Stimulated activated CD4-positive, alpha-beta T cell treated with anti-CD3 and anti-CD28 coated beads, Interleukin-4, amount 100 ng/mL, for 24 hours (primary cell): ENCODE measurements at places on chromosomes 1 and 21.

DNA sequence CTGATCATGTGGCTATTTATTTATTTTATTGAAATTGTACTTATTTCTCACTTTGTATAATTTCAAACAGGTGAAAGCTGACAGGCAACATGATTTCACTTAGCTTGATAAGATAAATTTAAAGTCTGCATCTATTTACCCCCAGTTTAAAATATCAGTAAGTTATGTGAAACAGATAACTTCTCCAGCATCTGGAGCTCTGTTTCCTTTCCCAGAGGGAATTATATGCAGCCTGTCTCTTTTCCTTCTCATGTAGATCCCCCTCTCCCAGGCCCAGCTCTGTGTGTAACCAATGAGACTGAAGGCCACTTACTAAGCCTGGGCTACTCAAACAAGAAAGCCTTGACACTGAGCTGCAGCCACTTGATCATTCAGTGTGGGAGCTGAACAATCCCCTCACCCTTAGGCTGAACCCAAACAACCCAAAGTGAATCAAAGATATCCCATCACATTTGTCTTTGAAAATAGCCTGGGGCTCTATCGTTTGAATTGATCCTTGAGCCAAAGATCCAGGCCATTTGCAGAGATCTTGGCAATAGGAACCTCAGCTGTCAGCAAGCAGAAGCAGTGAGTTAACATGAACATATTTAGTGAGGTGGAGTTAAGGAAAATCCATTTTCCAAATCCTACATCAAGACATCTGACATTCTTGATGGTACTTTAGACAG lies 383.9 kb downstream of the TGFB2 start:
- DNase-seq, result no peak

DNA sequence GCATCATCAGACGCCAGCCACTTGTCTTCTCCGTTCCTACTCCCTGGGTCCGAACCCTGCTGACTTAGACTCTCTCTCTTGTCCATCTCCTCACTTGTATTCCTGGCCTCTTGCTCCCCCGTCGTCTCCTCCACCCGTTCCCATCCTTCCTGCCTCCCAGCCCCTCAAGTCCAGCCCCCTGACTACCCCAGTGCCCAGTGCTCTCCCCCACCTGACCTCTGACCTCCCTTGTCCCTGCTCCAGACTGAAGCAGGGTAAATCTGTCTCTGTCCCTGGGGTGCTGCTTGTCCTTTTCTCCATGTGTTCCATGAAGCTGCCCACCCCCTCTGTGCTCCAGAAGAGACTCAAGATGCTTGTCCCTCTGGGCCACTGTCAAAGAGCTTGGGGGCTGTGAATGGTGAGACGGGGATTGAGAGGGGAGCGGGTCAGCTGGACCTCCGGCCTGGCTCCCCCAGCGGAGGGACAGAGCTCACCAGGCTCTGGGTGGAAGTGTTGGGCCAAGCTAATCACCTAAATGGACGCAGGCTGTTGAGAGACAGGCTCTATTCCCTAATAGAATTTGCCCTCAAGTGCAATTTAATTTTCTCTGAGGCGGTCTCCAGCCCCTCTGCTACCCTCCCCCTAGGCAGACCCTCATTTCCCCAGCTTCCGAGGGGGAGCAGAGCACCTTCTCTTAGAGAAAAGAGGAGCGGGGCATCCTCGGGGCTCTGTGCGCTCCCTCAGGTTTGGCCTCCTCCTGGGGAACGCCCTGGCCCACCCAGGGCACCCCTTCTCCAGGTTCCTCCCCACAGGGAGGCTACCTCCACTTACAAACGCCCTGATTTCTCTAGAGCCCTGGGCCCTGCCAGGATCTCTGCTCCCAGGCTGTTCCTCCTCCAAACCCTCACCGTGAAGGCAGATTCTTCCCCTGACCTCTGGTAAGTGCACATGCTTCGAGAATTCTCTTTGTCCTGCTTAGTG lies 11.0 kb upstream of the LHX4 start:
- DNase-seq, result no peak

DNA sequence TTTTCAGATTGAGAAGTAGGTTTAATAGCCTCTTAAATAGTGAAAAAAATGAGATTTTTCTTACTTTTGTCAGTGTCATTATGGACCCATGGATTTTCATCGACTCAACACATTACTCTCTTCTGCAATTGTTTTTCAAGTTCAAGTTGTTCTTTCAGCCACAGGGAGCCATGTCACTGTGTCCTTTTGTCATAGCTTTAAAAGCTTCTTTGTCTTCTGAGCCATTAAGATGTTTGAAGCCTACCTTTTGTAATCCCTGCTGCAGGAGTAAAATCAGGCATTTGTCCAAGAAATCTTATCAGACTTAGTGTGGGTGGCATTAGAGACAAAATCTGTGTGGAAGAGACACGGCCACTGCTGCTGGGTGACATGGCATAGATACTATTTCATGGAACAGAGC lies 92.8 kb upstream of the ZP4 start:
- no peak for DNase-seq

DNA sequence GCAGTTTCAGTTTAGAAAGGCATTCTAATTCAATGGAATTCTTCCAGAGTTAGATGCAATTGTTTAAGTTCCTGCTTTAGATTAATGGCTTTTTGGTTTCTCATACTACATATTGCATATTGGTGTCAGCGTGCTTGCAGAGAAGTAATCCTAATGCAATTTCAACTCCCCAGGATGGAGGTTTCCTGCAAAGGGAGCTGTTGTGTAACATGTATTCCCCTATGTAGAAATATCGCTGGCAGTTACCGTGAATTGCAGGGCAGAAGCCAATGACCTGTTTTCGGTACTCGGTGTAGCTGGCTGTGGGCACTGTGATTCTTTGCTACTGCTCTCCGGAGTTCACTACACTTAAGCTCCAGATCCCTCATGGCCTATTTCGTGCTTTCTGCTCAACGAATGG lies 256.1 kb upstream of the PTBP2 start:
- no peak for DNase-seq

- DNase-seq, result no peak
Measured at GRCh38 chr21:8989261-8989711, 1532.1 kb upstream of the TPTE start.

DNA sequence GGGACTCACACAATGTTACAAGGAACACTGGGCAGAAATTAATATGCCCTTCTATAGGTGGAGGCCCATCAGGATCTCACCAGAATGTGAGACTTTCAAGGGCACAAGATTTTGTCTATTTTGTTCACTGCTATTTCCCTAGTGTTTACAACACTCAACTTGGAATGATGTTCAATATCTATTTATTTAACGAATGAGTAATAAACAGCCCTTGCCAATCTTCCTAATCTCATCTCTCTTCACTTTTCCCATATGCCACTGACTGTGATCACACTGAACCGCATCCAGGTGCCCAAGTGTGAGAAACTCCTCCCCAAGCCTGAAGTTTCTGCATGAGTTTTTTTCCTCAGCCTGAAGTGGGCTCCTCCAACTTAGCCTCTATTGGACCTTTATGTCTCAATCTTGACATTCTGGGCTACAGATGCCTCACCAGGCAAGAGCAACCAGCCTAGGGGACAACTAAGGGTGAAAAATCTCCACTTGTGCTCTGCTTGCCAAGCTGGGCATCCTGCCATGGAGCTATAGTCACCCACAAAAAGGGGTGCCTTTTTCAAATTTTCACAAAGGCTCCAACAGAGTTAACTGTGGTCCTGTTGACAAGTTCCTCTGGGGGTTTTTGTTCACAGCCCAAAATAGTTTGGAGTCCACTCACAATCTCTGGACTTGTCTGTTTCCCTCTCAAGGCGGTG lies 105.6 kb downstream of the PLPP3 start:
- no peak for DNase-seq

DNA sequence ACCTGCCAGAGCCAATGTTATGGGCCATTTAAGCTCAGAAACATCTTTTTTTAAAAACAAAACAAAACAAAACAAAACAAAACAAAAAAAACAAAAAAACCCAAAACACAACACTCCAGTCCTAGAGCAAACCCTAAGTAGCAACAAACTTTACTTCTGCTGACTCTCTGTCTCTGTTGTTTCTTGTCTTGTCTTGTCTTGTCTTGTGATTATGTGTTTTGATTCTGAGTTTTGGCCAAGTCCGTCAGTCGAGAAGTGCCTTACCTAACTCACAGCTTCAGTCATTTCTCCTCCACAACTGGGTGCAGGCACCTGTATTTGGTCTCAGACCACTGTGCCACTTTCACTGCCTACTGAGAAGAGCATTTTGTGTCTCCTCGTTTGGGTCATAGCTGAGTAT lies 307.9 kb downstream of the BACH1 start:
- no peak for DNase-seq

GRCh38 chr21:41219498-41220207 lies 51.7 kb downstream of the BACE2 start:
- DNase-seq, result no peak

GRCh38 chr1:224785622-224786021 lies 143.9 kb upstream of the DNAH14 start:
- DNase-seq, result no peak

- DNase-seq, result no peak
Measured at GRCh38 chr1:41464885-41465284, 19.6 kb downstream of the EDN2 start.

GRCh38 chr1:218380125-218380977 lies 35.2 kb downstream of the TGFB2 start:
- DNase-seq, result no peak

- DNase-seq, result no peak
Measured at GRCh38 chr1:154318386-154318785, 2.5 kb upstream of the AQP10 start.

DNA sequence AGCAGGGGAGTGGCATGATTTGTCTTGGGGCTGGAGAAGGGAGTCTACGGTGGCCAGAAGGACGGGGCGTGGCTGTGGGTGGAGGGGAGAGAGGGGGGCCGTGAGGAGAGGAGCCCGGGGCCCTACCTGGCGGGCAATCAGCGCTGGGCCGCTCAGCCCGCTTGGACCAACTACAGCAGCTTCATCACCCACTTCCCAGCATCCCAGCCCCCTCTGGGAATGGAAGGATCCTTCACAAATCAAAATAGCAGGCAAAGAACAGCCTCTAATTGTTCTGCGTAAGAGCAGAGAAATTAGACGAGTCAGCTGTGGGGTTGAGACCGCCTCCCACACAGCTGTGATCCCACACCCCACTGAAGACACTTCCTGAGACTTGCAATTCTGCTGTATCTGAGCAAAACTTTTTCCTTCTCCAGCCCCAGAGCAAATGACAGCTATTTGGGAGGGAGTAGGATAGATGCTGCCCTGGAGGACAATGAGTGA lies 43.5 kb downstream of the OPRD1 start:
- DNase-seq, result no peak

DNA sequence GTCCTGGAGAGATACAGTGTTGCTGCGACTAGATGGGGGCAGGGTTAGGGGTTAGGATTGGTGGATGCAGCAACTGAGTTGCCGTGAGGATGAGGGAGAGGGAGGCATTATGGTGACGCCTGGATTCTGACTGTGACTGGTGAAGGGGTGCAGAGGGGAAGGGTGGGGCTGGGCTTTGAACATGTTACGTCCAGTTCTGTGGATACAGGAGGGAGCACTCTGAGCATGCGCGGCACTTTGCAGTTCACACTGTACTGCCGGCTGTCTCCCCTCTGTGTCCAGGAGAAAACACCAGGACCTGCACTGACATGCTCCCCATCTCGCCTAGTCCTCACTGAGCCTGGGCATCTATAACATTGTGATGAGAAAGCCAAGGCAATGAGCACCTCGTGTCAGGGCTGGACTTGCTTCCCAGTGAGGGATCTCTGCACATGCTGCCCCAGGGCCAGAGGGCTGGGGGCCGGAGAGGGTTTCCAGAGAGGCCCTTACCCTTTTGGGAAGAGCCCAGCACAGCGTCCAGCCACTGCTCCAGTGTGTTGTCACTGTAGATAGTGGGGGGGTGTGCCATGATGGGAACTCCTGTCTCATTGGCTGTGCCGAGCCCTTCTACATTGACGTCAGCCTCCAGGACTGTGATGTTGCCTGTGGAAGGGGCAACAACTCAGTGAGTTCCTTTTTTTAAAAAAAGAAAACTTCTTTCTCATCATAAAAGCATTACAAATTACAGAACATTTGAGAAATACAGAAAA lies 7.6 kb downstream of the FAM151A start:
- DNase-seq, result no peak

DNA sequence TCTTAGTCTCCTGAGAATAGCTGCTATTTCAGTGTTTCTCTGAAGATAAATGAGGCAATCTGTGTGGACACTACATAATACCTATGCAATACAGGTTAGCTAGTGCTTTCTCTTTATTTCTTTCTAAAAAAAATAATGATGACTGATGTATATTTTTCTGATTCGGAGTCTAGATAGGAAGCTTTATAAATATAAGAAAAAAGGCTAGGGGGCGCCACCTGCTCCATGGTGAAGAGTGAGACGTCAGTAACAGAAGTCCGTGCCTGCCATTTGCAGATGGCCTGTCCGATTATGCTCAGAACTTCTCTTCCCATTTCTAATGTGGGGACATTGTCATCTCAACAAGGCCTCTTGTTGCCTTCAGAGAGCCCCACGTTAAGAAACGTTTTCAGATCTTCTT lies 26.4 kb downstream of the QSOX1 start:
- no peak for DNase-seq

- DNase-seq, result no peak
Measured at GRCh38 chr1:229238674-229239415, 32.1 kb upstream of the RAB4A start.

DNA sequence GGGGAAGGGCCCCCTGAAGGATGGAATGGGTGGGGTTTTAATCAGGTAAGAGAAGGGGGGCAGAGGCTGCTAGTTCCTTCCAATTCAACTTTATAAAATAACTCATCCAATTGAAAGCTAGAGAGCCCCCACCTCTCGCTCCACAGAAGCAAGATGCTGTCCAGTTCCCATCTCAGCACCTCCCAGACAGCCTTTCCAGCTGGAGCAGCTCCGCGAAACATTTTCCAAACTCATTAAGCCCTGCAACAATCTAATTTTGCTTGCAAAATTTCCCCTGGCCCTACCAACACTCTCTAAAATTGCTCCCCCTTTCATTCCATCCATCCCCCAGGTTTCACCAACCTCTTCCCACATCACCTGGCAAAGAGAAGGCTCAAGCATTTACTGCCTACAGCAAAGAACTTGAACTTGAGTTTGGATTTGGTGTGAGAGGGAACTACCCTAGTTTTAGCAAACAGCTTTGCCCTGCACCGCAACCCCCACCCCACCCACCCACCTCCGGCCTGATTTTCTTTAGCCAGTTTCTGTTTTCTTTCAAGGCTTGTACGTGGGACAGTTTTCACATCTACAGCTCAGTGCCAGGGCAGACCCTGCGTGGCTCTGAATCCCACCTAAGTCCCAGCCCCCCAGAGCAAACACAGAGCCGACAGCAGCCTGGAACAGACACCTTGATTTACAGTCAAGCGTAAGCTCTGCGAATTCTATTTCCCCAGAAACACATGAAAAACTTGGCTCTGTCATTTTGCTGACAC lies 46.7 kb downstream of the SYF2 start:
- DNase-seq, result no peak
